ENCODE measurements at places on chromosomes 4 and X. TPM values are rescaled to one million over a fixed set of nuclear protein-coding genes. Genes with fewer than 3 reads are reported as not detected.

The LDB2 gene
- 19.9 TPM for total RNA-seq

DNA sequence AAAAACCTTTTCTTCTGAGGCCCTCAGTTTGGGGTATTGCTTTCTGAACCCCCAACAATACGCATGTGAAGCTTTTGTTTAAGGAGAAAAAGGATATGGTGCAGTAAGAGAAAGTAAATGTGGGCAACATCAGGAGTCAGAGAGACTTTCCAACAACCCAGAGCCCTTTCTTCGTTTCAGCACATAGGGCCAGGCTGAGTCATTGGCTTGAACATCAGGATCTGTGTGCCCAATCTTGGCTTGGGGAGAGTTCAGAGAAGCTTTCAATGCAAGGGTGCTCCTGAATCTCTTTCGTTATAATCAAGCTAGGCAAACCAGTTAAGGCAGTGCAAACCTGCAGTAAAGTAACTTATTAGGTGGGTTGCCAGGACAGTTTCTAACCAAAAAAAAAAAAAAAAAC, 191.2 kb downstream of the FRMPD4 start:
- no peak for DNase-seq

The EPGN gene
- total RNA-seq, result not detected

- DNase-seq, result no peak
These were observed 144.9 kb downstream of the C4orf33 start for GRCh38 chr4:129240816-129241215.

The MAGEB2 gene
- total RNA-seq, result not detected

- no peak for DNase-seq
These were observed 34.1 kb upstream of the GAB1 start for GRCh38 chr4:143302536-143302935.

DNA sequence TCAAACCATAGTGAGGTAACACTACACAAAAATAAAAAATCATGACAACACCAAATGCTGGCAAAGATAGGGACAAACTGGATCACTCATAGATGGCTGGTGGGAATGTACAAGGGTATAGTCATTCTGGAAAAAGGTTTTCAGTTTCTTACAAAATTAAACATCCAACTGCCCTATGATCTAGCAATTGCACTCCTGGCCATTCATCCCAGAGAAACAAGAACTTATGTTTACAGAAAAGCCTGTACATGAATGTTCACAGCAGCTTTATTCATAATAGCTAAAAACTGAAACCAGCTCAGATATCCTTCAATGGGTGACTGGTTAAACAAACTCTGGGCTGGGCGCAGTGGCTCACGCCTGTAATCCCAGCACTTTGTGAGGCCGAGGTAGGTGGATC, 43.3 kb downstream of the NYX start:
- DNase-seq, result no peak

DNA sequence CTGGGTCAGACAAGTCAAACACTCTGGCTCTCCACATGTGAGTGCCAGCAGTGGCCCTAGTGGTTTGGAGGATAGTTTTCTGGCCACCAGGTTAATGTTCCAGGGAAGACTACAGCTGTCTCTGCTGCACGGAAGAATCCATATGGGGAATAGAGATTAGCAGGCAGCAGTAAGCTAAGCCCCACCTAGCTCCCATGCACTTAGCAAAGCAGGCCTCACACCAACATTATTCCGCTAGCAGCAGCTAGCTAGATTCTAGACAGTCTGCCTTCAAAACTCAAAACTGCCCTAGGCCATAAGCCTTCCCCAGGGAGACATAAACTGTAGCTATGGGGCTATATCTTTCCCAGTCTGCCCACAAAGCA, 203.4 kb downstream of the CHIC1 start:
- DNase-seq, result no peak

DNA sequence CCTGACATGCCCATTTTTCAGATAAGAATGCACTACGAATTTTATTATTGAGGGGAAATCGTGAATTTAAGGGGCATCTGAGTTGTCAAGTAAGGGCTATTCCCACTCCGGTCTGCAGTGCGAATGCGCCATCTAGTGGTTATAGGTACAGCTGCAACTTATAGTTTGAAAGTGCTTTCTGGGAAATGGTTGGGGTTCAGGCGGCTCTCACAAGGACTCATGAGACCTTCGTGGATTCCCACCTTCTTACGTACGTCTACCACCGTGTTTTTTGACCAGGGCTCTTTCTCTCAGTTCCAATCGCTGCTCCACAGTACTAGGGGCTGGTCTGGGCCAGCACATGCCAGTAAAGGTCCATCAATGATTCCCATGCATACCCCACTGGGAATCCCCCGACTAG, 12.3 kb downstream of the MSL3 start:
- DNase-seq, result peak; percentile 23

- DNase-seq, result no peak
These were observed 13.6 kb downstream of the PROM1 start for GRCh38 chr4:16070203-16070602.

DNA sequence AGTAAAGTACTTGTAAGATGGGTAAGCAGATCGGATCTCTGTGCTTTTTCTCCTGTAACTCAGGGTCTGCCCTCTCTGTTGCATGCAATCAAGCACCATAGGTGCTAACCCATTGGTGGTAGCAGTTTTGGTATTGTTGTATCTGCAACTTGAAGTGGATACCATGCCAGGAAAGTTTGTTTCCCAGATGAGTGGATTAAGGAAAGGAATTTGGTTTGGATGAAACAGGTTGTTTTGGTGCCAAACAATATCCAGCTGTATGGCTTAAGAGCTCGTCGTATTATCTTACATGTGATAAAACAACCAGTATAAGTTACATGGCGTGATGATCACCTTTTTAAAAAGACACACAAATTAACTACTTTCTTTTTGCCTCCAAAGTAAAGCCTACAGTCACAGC, 280.9 kb upstream of the TENM3 start:
- DNase-seq, result no peak

The HS3ST1 gene
- total RNA-seq, result 6.3 TPM

DNA sequence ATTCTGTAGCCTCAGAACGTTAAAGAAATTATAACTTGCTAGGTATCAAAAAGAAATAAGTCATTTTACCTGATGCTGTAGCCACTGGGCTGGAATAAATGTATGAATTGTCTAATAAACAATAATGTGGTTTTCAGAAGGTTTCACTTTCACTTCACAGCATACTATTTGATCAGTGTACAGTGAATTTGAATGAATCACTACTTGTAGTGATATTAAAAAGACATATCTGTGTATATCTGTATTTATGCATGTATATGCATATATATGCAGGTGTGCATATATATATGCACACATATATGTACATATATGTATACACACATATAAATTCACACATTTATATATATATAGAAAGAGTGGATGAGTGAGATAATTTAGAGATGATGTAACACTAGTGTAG, 440.0 kb upstream of the PCDH10 start:
- DNase-seq, result no peak

GRCh38 chr4:156734965-156735895, 236.4 kb downstream of the PDGFC start:
- DNase-seq, result no peak

- no peak for DNase-seq
These were observed 268.1 kb downstream of the THOC2 start for GRCh38 chrX:123464709-123465108.

GRCh38 chrX:12237771-12238170, 99.5 kb downstream of the FRMPD4 start:
- no peak for DNase-seq

The ATP7A gene
- total RNA-seq, result 11.2 TPM

GRCh38 chr4:158840131-158840530, 71.3 kb downstream of the FNIP2 start:
- DNase-seq, result no peak

DNA sequence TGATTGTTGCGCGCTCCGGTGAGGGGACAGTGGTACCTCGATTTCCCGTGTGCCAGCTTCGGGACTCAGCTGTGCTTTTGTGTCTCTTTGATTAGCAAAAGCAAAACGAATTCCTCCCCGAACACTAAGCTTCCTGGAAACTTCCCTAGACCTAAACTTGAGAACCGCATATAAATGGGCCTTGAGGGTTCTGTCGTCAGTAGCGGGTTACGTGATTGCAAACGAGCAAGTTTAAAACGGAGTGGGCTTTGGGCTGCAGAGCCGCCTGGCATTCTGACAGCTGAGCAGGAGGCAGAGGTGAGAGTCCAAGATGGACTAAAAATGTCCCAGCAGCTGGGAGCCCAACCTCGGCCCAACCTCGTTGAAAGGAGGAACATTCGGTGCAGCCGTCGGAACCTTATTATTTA, 1.2 kb upstream of the TAPT1 start:
- peak; percentile 52 for DNase-seq

The AVPR2 gene
- total RNA-seq, result 0.78 TPM

The ATOH1 gene
- total RNA-seq, result 43.9 TPM

The PRRG1 gene
- total RNA-seq, result 12.0 TPM

The HSFX1 gene
- 1.3 TPM for total RNA-seq

GRCh38 chr4:123600987-123601904, 204.7 kb downstream of the SPRY1 start:
- no peak for DNase-seq

- DNase-seq, result no peak
These were observed 8.8 kb downstream of the GPRIN3 start for GRCh38 chr4:89298788-89299152.

The CSAG2 gene
- not detected for total RNA-seq

DNA sequence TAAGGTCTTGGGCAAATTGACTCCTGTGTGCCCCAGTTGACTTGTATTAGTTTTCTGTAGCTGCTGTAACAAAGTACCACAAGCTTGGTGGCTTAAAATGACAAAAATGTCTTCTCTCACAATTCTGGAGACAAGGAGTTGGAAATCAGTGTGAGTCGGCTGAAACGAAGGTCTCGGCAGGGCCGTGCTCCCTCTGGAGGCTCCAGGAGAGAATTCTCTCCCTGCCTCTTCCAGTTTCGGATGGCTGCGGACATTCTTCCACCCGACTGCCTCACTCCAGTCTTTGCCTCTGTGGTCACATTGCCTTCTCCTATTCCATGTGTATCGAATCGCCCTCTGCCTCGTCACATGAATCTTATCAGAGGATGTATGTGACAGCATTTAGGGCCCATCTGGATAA, 66.0 kb upstream of the PHOX2B start:
- DNase-seq, result peak; percentile 2

DNA sequence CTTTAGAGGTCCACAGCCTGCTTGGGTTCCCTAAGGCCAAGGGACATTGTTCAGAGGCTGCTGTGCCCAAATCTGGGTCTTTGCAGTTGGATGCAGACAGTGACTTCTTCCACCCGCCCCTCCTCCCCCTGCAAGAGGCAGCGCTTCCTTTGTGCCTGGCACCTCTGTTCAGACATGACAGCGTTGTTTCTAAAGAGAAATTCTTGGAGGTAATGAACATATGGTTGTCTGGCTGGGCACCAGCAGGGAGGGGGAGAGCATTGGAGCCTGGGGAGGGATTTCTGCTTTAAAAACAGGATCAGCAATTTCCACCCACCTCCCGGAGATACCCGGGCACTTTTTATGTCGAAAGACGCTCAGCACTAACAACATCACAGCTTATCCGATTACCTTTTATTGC, 51.5 kb downstream of the PSAPL1 start:
- DNase-seq, result no peak

DNA sequence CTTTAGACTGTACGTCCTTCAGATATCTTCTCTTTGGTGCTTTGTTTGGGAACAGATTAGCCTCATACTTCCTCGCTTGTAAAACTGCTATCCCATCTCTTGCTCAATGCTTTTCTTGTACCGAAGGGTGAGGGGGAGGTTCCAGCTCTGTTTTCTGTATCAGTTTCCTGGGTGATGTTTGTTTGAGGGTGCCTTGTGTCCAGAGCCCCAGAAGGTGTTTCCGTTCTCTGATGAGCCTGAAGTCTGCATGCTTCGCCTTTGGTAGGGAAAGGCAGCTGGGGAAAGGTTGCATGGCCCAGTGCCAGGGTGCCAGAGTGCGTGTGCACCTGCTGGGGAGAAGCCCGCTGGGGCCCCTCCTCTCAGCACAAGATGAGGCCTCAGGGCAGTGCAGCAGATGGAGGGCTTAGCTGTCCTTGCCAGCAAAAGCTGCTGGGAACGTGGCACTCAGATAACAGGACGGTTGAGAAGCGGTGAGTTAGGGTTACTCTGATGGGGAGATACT, 73.7 kb downstream of the TBL1X start:
- DNase-seq, result peak; percentile 62

Measured in mucosa of descending colon (tissue), 3 donors.